GM13977 (cell line): ENCODE measurements at places on chromosomes 2 and 18.

GRCh38 chr2:117470311-117471095 is 344.0 kb upstream of the DDX18 start:
- DNase-seq: peak; percentile 19

DNA sequence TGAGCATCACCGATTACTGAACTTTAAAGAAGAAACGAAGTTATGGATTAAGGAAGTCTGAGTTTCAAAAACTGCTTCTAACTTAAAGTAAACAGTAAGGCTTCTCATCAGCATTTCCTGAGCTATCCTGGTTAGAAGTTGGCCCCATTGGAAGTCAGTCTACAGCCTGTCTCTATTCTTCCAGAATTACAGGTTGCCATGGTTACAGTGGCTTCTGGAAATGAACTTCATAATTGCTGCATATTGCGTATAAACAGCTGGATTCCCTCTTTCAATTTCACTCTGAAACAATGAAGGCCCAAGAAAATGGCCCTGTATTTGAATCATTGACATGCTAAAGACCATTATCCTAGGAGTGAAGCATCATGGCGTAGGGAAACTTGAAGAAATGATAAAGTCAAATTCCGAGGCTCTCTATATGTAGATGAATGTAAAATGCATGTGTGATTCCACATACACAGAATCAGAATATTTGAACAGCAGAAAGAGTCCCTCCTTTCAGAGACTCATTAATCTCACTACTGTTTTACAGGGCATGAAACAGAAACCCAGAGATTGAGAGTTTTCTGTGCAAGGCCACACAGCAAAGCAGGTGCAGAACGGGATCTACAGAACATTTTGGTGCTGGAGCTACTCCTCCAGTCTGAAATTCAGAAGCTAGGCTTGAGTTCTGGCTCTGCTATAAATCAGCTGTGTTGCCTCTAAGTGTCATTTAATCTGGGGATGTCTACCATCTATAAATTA is 856.4 kb upstream of the CELF4 start:
- DNase-seq: no peak

DNA sequence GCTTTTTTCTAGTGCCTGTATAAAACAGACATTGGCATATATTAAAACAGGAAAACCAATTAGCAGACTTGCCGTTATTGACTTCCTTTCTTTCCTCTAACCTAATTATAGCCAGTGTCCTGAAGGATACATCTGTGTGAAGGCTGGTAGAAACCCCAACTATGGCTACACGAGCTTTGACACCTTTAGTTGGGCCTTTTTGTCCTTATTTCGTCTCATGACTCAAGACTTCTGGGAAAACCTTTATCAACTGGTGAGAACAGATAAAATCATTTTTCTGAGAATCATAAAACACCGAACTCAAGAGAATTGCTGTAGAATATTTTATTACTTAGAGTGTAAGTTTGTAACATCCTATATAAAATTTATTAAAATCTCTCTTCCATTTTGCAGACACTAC is 74.3 kb downstream of the SCN2A start:
- DNase-seq: no peak

- no peak for DNase-seq
Measured at GRCh38 chr2:65367524-65367923, 64.9 kb downstream of the SPRED2 start.

- DNase-seq: no peak
Measured at GRCh38 chr2:182615036-182615435, 101.0 kb upstream of the DNAJC10 start.

DNA sequence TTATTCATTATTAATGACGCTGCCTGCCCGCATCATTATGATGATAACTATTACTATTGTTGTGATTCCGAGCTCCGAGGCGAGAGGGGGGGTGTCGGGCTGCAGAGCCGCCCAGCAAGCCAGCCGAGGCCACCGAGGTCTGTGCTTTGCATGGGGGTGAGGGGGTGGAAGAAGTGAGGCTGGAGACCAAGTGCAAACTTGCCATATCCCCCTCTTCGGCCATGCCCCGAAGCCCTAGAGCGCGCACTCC is 3.6 kb downstream of the BCL11A start:
- DNase-seq: no peak

DNA sequence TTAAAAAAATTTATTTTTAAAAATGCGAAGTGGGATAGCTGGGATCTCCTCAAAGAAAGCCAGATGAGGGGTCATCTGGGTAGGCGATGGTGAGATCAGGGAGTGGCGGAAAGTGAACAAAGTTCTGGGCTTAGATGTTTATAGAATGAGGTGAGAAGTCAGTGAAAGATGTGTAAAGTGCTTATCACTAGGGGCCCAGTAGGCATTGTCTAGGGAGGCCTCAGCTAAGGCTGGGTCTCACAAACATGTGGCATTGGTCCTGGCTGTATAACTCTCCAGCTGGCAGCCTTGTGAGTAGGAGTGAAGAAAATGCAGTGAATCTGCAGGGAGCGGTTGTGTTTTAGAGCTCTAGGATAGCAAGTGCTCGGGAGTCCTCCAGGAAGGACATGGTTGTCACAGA is 10.5 kb downstream of the ACSL3 start:
- DNase-seq: no peak

DNA sequence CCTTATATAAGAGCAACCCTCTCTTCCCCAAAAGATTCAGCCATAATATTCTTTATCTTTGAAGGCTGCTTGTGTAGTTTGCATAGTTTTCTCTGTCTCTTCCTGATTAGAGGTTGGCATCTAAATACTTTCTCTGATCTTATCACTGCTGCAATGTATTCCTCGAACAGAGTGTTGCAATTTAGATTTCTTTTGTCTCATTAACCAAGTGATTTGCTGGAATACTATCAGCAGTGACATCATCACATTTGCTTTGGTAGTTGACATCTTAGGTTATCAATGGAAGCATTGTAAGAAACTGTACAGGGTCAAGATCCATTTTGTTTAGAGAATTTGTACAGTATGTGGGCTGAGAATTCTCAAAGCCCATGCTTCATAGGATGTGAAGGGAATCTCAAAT is 72.0 kb upstream of the NEUROD1 start:
- no peak for DNase-seq

GRCh38 chr2:218223046-218223445 is 6.1 kb downstream of the ARPC2 start:
- DNase-seq: no peak

- no peak for DNase-seq
Measured at GRCh38 chr2:48250943-48251342, 279.0 kb upstream of the STON1 start.
